Heart left ventricle (tissue), 16 donors: ENCODE measurements at places on chromosomes 11 and 22.
A peak's percentile ranks its signal among the peaks of the same experiment; 100 is the strongest.

DNA sequence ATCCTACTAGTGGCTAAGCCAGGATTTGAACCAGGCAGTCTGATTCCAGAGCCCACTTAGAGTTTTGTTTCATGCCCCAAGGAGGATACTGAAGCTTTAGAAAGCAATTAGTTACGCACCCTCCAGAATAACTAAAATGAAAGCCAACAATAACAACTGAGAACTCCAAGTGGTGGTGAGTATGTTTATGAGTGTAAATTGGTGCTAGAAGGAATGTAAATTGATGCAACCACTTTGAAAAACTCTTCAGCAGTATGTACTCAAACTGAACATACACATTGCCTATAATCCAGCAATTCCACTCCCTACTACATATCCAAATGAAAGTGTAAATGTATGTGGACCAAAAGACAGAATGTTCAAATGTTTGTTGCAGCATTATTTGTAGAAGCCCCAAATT lies 6.7 kb upstream of the ARL14EP start:
- no peaks in the 10 kb centered on the region for H3K27me3 ChIP-seq
- no peak for DNase-seq
- no peaks in the 10 kb centered on the region for H3K4me1 ChIP-seq
- H3K27ac ChIP-seq, result no peak overlapping the region
- H3K36me3 ChIP-seq, result no peaks in the 10 kb centered on the region

GRCh38 chr11:43278193-43278956 lies 33.4 kb upstream of the API5 start:
- no peaks in the 10 kb centered on the region for H3K4me1 ChIP-seq
- H3K36me3 ChIP-seq, result no peaks in the 10 kb centered on the region
- H3K27ac ChIP-seq, result no peak overlapping the region
- no peak for DNase-seq

DNA sequence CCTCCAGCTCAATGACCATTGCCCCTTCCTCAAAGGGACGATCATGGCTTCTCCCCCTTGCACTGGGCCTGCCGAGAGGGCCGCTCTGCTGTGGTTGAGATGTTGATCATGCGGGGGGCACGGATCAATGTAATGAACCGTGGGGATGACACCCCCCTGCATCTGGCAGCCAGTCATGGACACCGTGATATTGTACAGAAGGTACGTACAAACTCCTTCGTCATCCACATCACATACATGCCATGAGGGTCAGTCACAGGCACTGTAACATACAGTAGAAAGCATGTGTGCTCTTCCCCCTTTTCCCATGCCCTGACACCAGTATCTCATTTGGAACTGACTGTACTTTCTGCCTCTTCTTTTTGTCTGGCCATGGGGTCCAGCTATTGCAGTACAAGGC lies 4.0 kb downstream of the TAF10 start:
- peaks cover 66% of the 10 kb centered on the region for H3K4me1 ChIP-seq
- H3K4me3 ChIP-seq, result no peak overlapping the region
- no peaks in the 10 kb centered on the region for H3K27me3 ChIP-seq
- DNase-seq, result peak; percentile 7
- peak overlapping the region; percentile 98 for H3K27ac ChIP-seq

DNA sequence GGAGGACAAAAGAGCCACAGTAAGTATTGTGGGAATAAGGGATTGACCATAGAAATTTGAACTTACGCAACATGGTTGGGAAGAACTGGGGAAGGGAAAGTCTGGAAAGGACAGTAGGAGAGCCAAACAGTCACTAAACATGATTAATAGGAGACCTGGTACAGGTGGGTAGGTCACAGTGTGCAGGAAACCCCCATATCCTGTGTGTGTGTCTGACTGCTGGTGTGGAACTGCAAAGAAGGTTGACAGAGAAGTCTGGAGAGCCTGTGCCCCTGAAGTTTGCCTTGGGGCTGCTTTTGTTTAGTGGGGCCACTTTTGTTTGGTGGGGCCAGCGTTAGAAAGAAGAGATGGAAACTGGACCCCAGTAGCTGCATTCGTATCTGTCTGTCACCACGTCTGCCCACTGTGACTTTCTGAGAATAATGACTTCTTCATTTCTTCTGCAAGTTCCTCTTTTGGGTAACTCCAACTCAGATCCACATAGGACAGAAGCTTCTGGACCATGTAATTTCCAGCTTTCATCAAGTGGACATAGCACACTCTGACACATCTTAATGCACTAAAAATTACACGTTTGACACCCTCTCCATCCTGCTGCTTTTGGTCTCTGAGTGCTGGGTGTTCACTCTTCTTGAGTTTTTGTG lies 126.8 kb upstream of the RAG2 start:
- H3K4me3 ChIP-seq, result no peak overlapping the region
- H3K4me1 ChIP-seq, result no peaks in the 10 kb centered on the region
- no peaks in the 10 kb centered on the region for H3K27me3 ChIP-seq
- H3K36me3 ChIP-seq, result no peaks in the 10 kb centered on the region
- DNase-seq, result no peak
- H3K27ac ChIP-seq, result no peak overlapping the region

- H3K27me3 ChIP-seq, result no peaks in the 10 kb centered on the region
- DNase-seq, result peak; percentile 89
- peaks cover 25% of the 10 kb centered on the region for H3K4me1 ChIP-seq
- peak overlapping the region; percentile 74 for H3K27ac ChIP-seq
- no peak overlapping the region for H3K4me3 ChIP-seq
- no peaks in the 10 kb centered on the region for H3K36me3 ChIP-seq
These were observed 46.6 kb downstream of the CWC15 start for GRCh38 chr11:94926698-94927237.

DNA sequence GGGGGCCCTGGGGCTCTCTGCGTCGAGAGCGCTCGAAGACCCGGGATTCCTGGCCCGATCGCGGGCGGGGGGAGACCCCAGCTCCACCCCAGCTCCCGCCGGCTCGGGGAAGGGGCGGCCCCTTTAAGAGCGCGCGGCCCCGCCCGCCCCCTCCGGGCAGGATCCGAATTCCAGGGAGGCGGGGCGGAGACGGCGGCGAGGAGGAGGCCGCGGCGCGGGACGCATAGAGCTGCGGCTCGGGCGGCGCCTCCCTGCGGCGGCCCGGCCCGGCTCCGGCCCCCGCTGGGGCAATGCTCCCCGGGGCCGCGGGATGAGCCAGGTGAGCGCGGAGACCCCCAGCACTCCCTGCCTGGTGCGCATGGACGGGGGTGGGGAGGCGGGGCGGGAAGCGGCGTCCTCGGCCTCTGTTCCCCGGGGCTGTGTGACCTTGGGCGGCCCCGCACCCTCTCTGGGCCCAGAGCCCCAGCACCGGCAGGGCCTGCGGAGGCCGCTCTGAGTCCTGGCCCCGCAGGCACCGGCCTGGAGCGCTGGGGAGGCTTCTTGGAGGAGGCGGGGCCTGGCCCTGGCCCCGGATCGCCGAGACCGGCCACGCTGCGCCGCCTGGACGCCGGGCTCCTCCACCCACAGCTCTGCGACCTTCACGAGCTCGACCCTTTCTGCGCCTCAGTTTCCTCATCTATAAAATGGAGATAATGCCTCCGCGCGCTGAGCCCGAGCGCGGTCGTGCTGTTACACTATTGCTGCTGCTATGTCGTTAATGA lies 565 bp downstream of the GAS2L1 start:
- no peaks in the 10 kb centered on the region for H3K27me3 ChIP-seq
- no peaks in the 10 kb centered on the region for H3K36me3 ChIP-seq
- peak overlapping the region; percentile 76 for H3K4me3 ChIP-seq
- DNase-seq, result peak; percentile 90

DNA sequence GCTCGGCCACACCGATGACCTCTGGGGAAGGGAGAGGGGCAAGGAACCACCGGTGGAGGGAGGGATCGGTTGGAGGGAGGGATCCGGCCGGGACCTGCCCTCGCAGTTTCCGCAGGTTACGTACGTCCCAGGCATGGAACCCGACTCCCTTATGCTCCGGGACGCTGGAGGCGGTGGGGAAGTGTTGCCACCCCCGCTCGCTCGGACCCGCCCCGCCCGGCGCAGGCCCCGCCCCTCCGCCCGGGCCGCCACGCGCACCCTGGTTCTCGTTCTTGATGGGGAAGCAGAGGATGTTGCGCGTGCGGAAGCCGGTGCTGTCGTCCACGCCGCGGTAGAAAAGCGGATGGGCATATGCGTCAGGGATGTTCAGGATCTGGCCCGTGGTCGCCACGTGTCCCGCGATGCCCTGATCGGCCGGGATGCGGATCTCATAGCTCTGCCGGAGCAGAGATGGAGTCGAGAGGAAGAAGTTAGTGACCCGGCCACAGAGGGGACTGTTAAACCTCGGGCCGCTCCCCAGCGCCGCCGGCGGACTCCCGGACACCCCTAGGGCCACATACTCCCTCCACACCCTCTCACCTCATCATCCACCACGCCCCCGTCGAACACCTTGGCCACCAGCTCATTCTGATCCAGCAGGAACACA lies 89.8 kb downstream of the PDE2A start:
- no peaks in the 10 kb centered on the region for H3K36me3 ChIP-seq
- no peak overlapping the region for H3K4me3 ChIP-seq
- H3K27me3 ChIP-seq, result peaks cover 6% of the 10 kb centered on the region
- H3K4me1 ChIP-seq, result peaks cover 21% of the 10 kb centered on the region
- peak; percentile 86 for DNase-seq
- no peak overlapping the region for H3K27ac ChIP-seq

GRCh38 chr11:36326524-36327419 lies 30.7 kb downstream of the PRR5L start:
- no peak for DNase-seq
- H3K4me1 ChIP-seq, result no peaks in the 10 kb centered on the region
- no peak overlapping the region for H3K27ac ChIP-seq
- no peaks in the 10 kb centered on the region for H3K27me3 ChIP-seq

GRCh38 chr22:30326255-30326705 lies 461 bp downstream of the TBC1D10A start:
- H3K36me3 ChIP-seq, result peaks cover 14% of the 10 kb centered on the region
- peak overlapping the region; percentile 95 for H3K27ac ChIP-seq
- H3K4me1 ChIP-seq, result peaks cover 49% of the 10 kb centered on the region
- DNase-seq, result no peak

DNA sequence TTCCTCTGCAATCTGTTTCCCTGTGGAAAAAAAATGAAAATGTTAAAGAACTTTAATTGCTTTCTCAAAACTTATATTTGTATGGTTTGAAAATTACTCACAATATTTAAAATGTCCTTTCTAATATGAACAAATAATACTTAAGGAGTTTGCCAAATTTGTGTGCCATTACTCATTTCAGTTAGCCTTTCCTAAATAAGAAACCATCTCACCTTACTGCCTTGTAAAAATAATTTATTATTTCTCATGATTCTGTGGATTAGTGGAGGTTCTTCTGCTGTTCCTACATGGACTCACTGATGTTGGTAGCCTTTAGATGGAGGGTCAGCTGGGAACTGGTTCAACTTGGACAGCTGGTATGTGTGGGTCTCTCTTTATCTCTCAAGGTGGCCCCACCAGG lies 428.6 kb downstream of the CNTN5 start:
- H3K36me3 ChIP-seq, result no peaks in the 10 kb centered on the region
- DNase-seq, result no peak
- H3K27me3 ChIP-seq, result no peaks in the 10 kb centered on the region
- H3K27ac ChIP-seq, result no peak overlapping the region

- no peaks in the 10 kb centered on the region for H3K4me1 ChIP-seq
- H3K27ac ChIP-seq, result no peak overlapping the region
- no peak overlapping the region for H3K4me3 ChIP-seq
- no peaks in the 10 kb centered on the region for H3K27me3 ChIP-seq
These were observed 88.8 kb downstream of the UBASH3B start for GRCh38 chr11:122744357-122744756.

GRCh38 chr22:23313791-23314567 lies 133.7 kb downstream of the BCR start:
- no peaks in the 10 kb centered on the region for H3K27me3 ChIP-seq
- no peaks in the 10 kb centered on the region for H3K4me1 ChIP-seq
- DNase-seq, result no peak

DNA sequence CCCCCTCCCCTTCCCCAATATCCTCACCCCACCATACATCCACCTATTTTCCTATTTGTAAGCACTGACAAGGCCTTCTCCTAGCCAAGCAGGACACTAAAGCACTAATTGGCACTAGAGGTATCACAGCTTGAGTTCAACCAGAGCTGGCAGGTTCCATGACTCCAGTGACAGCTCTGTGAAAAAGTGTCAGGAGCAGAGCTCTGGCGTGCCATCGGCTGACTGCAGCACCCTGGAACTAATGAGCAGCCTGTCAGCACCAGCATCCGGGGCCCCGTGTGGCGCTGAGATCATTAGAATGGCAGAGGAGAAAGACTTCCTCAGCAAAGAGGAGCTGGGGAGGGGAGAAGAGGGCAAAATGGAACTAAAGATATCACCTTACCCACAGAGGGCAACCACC lies 847.4 kb downstream of the NTM start:
- no peaks in the 10 kb centered on the region for H3K27me3 ChIP-seq
- H3K4me1 ChIP-seq, result no peaks in the 10 kb centered on the region
- no peak for DNase-seq
- no peaks in the 10 kb centered on the region for H3K36me3 ChIP-seq
- no peak overlapping the region for H3K4me3 ChIP-seq

DNA sequence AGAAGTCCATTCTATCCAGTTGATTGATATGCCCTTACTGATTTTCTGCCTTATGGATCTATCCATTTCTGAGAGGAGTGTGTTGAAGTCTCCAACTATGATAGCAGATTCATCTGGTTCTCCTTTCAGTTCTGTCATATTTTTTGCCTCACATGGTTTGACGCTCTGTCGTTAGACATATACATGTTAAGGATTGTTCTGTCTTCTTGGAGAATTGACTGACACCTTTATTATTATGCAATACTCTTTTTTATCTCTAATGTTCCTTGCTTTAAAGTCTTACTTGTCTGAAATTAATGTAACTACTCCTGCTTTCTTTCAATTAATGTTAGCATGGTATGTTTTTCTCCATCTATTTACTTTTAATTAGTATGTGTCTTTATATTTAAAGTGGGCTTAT lies 12.1 kb upstream of the ARHGAP20 start:
- no peaks in the 10 kb centered on the region for H3K4me1 ChIP-seq
- H3K27ac ChIP-seq, result no peak overlapping the region
- no peak for DNase-seq
- no peaks in the 10 kb centered on the region for H3K36me3 ChIP-seq

DNA sequence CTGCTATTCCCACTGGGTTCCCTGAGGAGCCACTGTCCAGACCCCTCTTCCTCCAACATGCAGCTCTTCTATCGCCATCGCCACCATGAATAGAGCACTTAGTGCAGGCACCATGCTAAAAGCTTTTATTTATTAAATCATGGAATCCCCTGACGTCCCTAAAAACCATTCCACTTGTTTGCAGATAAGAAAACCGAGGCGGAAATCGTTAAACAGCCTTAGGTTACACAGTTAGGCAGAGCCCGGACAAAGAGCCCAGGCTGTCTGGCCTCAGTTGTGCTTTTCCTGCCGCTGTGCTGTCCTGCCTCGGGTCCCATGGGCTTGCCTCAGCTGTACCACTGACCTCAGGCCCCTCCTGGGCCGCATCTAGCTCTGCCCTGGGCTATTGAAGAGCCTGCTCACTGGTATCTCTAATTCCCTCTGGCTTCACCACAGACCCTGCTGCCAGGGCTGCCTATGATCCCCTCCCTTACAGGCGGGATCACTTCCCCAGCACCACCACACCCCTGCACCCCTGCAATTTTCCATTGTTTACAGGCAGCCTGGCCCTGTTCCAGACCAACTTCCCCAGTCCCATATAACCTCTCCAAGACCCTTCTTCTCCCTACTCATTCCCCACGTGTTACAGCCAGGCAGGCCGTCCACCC lies 13.0 kb upstream of the TUB start:
- H3K4me1 ChIP-seq, result peaks cover 52% of the 10 kb centered on the region
- no peak for DNase-seq
- no peaks in the 10 kb centered on the region for H3K36me3 ChIP-seq
- H3K27ac ChIP-seq, result peak overlapping the region; percentile 76
- H3K4me3 ChIP-seq, result no peak overlapping the region
- no peaks in the 10 kb centered on the region for H3K27me3 ChIP-seq

- peaks cover 4% of the 10 kb centered on the region for H3K27me3 ChIP-seq
- H3K36me3 ChIP-seq, result no peaks in the 10 kb centered on the region
- no peak for DNase-seq
- no peak overlapping the region for H3K4me3 ChIP-seq
- no peak overlapping the region for H3K27ac ChIP-seq
These were observed 319.3 kb upstream of the B3GAT1 start for GRCh38 chr11:134731213-134731961.
